NCI-H69 (cell line): ENCODE measurements at places on chromosomes 1 and 21.

DNA sequence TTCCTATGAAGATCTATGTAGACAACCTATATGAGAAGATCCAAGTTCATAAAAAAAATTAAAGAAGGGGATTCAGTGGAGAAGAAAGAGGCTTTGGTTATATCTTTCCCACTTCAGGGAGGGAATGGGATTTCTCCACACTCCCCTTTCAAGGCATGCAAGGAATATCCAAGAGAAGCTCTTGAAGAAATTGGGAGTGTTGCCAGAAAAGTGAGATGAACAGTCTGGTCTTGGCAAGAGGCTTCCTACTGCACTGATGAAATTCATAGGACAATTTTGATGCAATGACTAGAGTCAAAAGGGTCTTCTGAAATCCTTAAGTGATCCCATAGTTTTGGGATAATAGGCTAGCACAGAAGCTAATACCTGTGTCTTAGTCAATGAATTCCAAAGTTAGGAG is 153.0 kb downstream of the KCTD3 start:
- DNase-seq: no peak

- no peak for DNase-seq
These were observed 7.8 kb upstream of the AHCYL1 start for GRCh38 chr1:109976762-109977161.

GRCh38 chr1:224751624-224752311 is 135.7 kb downstream of the CNIH3 start:
- DNase-seq: no peak

DNA sequence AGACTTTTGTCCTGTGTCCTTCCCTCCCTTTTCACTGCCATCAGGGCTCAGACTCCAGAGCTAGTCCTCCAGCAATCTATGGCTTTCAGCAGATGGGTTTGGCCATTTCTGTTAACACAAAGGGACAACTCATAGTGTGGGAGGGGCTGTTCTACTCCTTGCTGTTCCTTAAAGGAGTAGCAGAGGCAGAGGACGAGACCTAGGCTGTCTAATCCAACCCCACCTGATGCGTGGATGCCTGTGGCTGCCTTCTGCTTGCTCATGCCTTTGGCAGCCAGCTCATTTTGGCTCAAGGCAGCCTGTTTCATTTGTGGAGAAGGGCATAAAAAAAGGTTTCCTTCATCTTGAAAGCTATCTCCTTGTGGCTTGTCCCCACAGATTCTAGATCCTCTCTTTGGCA is 27.0 kb downstream of the MFSD2A start:
- no peak for DNase-seq

DNA sequence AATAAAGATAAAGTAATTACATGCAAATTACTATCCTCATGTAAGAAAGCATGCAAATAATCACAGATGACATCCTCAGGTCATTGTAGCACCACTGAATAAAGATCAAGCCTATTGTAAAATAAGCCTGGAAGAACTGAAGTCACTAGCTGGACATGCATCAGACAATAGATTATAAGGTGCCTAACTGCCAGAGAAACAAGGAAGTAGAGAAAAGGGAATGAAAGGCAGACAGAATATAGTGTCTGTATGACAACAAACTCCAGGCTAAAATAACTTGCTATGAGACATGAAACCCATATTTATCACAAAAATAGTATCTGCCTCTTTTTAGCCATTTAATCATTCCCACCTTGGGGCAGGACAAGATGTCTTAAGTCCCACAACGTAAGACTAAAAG is 108.7 kb downstream of the ENAH start:
- DNase-seq: peak; percentile 41

DNA sequence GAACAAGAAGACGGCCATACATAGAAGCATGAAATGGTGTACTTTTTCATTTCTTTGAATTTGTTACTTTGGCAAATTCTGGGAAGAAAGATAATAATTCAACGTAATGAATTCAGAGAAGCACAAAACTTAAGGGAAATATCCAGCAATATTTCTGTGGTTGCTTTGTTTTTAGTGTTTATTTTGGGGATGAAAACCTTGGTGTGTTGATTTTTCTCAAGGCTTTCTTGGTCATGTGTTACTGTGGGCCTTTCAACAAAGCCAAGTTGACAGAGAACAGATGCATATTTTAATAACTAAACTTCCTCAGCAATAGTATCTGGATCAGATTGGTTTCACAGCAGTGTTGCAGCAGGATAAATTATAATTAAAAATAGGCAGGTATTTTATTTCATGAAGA is 273.5 kb downstream of the GPR52 start:
- no peak for DNase-seq

DNA sequence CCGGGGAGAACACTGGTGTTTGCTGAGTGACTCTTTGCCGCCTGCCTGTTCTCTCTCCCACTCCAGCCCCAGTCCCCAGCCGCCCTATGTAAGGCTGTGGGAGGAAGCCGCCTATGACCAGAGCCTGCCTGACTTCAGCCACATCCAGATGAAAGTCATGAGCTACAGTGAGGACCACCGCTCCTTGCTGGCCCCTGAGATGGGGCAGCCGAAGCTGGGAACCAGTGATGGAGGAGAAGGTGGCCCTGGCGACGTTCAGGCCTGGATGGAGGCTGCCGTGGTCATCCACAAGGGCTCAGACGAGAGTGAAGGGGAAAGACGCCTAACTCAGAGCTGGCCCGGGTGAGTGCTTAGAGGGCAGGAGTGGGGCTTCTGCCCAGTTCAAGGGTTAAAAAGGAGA is 8.2 kb downstream of the BSND start:
- DNase-seq: no peak

- no peak for DNase-seq
These were observed 106.4 kb downstream of the KCND3 start for GRCh38 chr1:111882986-111883560.

- no peak for DNase-seq
These were observed 450.7 kb downstream of the PTPRC start for GRCh38 chr1:199089393-199090122.

GRCh38 chr21:38631206-38631605 is 132.9 kb upstream of the ERG start:
- no peak for DNase-seq

DNA sequence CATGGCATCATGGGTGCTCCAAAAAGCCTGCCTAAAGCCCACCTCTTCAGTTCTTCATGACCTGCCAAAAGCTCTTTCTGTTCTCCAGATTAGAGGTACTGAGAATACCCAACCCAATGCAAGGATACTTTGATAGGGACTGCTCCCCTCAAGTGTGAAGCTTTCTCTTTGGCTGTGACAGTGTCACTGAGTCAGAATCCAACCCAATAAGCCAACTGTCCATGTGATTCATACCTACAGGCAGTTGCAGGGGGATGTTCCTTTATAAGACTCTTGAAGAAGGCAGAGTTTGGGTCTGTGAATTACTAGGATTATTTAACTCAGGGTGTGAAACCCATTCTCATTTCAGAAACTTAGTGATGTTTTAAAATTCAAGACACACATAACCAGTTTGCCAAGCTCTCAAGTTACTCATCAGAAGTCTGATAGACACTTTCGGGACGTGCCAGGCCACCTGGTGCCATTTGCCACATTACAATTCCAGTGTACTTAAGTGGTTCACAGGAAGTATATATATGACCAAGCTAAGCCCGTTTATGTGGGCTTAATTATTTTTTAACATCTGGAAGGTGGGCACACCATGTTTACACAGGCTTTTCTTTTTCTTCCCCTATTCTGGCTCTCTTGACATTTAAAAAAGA is 265.8 kb downstream of the NFIA start:
- DNase-seq: no peak

DNA sequence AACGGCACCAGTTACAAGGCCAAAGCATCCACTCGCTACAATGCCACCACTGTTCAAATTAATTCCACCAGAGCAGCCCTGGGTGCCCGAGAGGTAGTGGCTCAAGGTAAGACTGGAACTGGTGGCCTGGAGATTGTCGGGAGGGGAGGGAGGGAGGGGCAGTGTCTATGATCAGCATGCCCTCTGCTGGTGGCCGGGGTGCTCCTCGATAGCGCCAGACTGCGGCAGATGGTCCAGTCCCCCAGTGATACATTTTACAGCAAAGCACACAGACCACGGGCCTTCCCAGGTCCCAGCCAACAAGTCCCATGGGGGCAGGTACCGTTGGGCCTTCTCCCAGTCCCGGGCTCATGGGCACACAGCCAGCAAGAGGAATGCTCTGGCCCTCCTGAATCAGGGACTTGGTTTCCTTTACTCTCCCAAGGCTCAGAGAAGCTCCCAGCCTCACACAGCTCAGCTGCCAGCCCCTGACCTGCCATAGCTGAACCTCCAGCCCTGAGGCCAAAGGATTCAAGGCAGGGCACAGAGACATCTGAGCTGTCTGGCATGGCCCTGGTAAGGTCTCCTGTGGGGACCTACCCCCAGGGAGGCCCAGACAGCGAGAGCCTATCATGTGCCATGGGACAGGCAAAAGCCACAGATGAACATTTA is 15.3 kb downstream of the ACOT7 start:
- peak; percentile 74 for DNase-seq

DNA sequence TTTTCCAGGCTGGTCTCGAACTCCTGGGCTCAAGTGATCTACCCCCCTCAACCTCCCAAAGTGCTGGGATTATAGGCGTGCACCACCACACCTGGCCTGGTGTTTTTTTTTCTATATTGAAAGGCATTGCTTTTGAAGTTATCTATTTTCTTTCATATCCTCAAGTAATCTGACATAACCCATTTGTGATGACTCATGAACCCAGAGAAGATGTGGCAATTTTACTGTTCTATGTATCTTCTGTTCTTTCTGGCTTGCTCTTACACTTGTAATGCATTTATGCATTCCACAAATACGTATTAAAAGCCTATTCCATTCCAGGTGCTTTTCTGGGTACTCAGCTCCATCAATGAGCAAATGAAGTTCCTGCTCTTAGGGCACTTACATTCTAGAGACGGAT is 29.9 kb upstream of the ERRFI1 start:
- no peak for DNase-seq

DNA sequence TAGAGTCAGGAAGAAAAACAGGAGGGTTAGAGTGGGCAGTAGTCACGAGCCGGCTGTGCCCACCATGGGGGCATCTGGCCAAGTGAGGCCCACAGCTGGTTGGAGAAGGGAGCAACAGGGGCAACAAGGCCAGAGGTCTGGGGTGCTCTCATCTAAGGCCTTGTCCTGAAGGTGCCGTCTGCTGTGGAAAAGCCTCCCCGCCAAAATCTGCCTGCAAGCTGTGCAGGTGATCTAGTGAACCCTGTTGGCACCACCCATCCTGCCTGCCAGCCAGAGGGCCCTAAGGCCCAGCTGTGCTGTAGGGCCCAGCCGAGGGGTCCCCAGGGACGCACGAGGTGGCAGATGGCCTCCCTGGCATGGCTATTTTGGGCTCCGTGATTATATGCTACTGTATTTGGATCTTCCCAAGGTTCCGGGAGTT is 51.3 kb downstream of the LGR6 start:
- DNase-seq: peak; percentile 95

DNA sequence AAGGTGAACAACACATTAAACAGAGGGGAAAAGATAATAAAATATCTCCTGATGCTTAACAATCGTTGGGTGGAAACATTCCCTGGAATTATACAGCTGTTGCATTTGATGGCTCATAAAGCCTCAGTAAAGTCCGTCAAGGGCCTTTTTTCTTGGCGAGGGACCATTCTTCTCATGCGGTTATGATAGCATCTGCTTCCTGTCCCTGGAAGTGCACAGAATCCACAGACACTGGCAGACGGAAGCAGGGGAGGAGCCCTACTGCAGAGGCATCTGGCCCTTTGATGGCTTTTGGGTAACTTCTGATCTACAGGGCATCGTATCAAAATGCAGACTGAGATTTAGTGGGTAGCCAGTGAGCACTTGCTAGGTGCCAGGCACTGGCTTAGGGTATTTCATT is 286.9 kb downstream of the KIF26B start:
- peak; percentile 77 for DNase-seq

GRCh38 chr1:157390651-157391050 is 161.7 kb downstream of the FCRL5 start:
- no peak for DNase-seq

DNA sequence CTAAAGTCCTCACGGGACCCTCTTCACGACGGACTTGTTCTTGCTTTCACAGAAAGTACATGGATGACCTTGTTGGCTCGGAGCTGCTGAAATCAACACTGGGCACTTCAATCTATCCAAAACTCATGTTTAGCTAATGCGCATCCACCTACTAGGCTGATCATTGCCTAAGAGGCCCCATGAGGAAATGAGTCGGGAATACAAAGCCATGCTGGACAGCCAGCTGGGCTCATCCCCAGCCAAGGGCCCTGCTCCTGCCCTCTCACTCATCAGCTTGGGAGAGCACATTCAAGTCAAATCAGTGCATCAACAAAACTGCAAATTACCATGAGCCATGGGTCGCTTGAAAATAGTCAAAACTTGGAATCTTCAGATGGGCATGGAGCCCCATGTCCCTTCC is 14.8 kb upstream of the HEYL start:
- no peak for DNase-seq

DNA sequence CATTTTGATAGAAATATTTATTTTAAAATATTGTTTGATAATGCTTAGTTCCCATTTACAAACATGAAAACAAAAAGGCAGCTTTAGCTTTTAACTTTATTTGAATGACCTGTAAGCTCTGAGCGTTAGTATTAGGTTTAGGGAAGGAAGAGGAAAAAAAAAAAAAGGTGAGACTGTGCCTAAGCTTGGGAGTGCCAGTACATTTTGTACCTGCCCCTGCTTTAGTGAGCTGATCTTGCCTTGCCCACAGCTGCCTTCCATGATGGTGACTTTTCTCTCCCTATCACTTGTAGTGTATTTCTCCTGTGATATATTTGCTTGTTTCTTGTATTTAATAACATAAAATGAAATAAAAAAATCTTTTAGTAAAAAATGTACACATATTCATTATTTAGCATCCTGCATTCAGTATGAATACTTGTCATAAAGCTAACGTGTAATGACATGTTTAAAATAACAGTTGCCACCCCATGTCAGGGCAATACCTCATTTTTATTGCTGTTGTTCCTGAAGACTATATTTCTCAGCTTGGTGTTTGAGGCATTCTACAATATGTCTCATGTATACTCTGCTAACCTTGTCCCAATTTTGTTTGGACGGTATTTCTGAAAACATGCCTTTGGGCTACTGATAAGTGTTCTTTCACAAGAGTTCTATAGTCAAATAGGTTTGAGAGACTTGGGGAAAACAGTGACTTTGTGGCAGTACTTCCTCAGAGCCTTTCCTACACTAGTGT is 76.3 kb downstream of the NEK7 start:
- DNase-seq: peak; percentile 70

DNA sequence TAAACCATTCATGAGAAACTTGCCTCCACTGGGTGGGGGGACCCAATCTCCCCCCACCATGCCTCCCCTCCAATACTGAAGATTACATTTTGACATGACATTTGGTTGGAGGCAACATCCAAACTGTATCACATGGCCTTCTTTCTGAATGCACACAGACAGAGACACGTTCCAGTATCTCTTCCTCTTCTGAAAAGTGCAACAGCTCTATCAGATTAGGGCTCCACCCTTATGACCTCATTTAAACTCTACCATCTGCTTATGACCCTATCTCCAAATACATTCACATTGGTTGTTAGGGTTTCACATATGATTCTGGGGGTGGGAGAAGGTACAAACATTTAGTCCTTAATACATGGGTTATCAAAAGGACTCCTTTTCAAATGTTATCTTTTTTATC is 481.8 kb upstream of the NFIA start:
- no peak for DNase-seq

GRCh38 chr1:56773341-56774066 is 45.7 kb downstream of the FYB2 start:
- no peak for DNase-seq
